PC-3 (cell line): ENCODE measurements at places on chromosomes 12 and 14. TPM values are rescaled to one million over a fixed set of nuclear protein-coding genes. Genes with fewer than 3 reads are reported as not detected.

GRCh38 chr14:61467296-61467695 is 145.9 kb downstream of the PRKCH start:
- DNase-seq = no peak

DNA sequence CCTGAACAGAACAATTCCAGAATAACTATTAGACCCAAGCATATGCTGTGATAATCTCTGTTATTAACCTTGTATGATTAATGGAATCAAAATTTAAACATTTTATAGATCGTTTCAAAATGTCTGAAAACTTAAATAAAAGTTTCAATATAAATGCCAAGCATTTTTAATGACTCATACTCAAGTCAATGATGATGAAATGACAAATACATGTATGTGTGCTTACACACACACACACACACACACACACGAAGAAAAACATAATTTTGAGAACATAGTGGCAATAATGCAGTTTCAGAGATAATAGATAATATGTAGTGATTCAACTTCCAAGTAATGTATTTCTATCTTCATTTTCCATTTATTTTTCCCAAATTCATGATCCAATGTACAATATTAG is 384.9 kb upstream of the FOXG1 start:
- DNase-seq = peak; percentile 79

DNA sequence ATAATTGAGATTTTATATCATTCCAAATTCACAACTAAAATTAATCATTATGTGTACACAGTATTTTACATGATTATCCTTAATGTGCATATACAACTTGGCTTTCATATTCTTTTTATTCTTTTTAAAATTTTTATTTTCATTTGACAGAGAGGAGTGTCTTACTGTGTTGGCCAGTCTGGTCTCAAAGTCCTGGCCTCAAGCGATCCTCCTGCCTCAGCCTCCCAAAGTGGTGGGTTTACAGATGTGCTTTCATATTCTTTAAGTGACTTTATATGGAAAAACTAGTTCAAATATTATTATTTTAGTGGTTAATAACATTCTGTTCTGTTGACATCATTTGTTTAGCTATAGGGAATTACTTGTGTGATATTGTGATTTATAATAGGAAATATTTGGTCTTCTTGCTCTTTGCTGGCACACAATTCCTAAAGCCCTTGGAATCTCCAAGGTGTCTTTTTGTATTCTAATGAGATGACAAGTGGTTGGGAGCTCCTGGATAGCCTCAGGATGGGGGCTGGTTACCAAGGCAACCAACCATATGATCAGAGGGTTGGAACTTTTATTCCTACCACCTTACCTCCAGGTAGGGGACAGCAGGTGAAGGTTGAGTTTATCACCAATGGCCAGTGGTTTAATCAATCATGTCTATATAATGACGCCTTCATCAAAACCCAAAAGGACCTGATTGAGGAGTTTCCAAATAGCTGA is 16.0 kb upstream of the ZNF410 start:
- DNase-seq = no peak

DNA sequence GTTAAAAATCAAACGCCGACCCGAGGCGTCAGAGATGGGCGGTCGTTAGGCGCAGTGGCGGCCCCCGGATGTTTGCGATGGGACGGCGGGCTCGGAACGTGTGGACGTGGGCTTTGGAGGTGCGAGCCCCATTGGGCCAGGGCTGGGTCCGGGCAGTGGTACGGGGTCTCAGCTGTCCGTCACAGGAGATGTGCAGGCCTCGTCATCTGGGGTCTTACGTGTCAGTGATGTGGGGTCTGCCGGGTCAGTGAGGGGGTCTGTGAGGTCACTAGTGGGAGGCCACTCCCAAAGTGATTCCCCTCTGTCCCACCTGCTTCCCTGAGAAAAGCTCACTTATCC is 21.6 kb upstream of the CHFR start:
- DNase-seq = no peak

GRCh38 chr12:131340616-131341210 is 370.2 kb upstream of the SFSWAP start:
- DNase-seq = no peak

DNA sequence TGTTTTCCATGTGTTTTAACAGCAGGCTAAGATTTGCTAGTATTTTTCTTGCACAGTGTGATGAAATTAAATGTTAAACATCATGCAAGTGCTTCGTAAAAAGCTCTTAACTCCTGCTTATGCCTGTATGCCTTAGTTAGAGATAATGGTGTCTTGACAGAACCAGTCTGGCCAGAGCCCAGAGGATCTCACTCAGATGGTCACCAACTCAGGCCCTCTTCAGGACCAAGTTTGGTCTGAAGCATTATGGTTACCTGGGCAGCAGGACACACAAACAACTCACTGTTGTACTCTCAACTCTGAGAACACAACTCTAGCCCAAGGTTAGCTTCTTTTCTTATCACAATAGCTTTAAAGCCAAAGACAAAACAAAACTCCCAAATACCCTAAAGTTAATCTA is 115.4 kb downstream of the KIF21A start:
- DNase-seq = no peak

GRCh38 chr14:90607141-90607540 is 209.1 kb downstream of the TTC7B start:
- DNase-seq = no peak

Gene ABCD4
- 27.1 and 28.4 TPM in 2 replicates for total RNA-seq

Gene NGDN
- total RNA-seq = 57.6 and 77.3 TPM in 2 replicates

Gene PPP4R4
- total RNA-seq = 0.11 TPM in 1 of 2 replicates, not detected in the other

Gene DHRS2
- total RNA-seq = 40.9 and 43.2 TPM in 2 replicates
